ENCODE measurements at places on chromosomes 3 and 15. TPM values are rescaled to one million over a fixed set of nuclear protein-coding genes. Genes with fewer than 3 reads are reported as not detected.

FAM219B gene
- 76.3 TPM for total RNA-seq

EEF1AKMT4 gene
- 0.62 TPM for total RNA-seq

PPM1L gene
- total RNA-seq, result 37.3 TPM

VPS8 gene
- total RNA-seq, result 169 TPM

JMJD7 gene
- total RNA-seq, result 16.7 TPM

NTRK3 gene
- 14.7 TPM for total RNA-seq

DUOX2 gene
- total RNA-seq, result 2.1 TPM

IQCH gene
- 4.3 TPM for total RNA-seq

LRRIQ4 gene
- not detected for total RNA-seq

TMEM44 gene
- 19.4 TPM for total RNA-seq

MOBP gene
- total RNA-seq, result not detected

VGLL3 gene
- 30.6 TPM for total RNA-seq

PLSCR5 gene
- total RNA-seq, result not detected

CTXN2 gene
- not detected for total RNA-seq

LIPH gene
- total RNA-seq, result 1.3 TPM

PRRT3 gene
- total RNA-seq, result 1.4 TPM

RFT1 gene
- 9.1 TPM for total RNA-seq

GOLGA6L10 gene
- 4.1 TPM for total RNA-seq

DNA sequence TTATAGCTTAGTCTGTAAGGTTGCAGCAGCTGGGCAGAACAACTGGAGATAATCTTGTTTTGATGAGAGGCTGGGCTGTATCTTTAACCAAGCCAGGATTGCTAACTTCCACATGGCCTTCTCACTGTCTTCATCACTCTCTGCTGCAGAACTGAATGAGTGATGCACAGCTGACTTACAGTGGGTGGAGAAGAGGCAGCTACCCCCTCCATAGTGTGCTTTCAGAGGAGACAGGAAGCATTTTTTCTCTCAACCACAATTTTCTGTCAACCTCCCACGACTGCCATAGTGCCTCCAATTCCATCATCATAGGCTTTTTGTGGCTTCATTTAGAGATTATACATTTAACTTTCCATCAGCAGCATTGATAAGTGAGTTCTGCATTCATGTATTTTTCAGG is 168.2 kb downstream of the CLSTN2 start:
- no peak for DNase-seq

DNA sequence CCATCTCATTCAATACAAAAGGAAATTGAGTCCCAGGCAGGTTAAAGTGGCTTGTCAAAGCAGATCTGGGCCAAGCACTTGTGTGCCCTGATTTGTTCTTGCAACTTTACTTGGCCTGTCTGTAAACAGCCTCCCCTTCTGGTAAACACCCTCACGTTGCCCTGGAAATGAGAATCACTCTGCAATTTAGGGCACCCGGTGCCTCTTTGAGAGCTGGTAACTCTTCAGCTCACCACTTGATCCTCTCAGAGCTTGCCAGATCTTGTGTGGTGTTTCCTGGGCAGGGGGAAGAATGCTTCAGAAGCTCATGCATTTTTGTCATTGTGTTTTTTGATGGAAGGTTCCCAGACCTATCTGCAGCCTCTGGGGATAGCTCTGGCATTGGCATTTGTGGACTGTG is 11.3 kb downstream of the MED12L start:
- DNase-seq, result no peak

GRCh38 chr3:55718074-55718473 is 231.0 kb upstream of the WNT5A start:
- DNase-seq, result no peak

DNA sequence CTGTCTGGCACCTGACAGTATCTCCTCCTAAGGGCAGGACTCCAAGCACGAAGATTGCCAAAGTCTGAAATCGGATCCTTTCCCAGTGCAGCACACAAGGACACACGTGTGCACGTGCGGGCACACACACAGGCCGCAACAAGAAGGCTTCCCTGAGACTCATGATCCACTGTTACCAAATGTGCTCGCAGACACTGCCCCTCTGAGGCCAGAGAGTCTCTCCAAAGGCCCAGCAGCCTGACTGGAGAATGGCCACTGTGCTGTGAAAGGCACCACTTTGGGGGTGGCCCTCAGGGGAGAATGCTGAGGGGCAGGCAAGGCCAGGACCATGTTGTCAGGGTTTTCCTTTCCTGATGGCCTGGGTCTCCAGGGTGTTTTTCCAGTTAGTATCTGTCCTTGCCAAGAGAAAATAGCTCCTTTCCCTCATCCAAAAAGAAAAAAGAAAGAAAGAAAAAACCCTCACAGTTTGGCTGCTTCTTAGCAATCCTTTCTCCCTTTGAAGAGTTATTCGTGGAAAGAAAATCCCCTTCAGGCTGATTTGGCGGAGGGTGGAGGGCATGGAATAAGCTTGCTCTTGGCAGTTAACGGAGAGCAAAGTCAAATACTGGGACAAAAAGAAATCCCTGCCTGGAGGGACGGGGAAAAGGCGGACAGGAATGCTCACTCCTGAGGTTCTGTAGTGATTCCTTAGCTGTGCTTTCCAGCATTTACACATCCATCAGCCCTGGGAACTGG is 112.2 kb upstream of the ETV5 start:
- DNase-seq, result peak; percentile 83

DNA sequence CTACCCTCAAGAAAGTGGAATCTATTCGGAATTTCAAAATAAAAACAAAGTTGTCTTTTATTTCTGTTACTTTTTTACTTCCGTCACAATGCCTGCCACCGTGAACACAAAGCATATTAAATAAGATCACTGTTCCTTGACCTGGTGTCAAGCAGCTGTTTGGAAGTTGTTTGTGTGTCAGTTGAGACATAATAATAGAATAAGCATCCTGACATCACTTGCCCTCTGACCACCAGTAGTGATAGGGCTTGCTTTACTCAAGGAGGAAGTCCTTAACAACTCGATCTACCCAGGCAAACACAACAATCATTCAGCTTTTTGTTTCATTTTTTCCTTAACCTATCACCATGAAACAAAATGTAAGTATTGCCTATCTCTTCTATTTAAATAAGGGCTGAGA is 454.4 kb upstream of the RASGRP1 start:
- DNase-seq, result no peak

DNA sequence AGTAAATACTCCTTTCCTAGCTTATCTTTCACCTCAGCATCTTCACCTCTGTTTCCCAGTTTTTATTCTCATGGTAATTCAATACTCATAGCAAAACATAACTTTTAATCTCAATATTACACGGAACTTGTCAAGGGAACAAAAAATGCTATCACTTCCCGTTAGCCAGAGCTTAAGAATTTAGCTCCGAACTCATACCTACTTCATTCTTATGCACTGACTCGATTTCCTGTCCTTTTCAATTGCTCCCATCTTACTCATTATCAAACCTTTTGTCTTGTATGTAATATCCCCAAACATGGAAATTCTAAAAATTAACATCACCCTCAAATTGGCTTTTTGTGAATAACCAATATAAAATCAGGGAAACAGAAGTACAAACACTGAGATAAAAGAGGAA is 28.2 kb downstream of the MYEF2 start:
- no peak for DNase-seq

DNA sequence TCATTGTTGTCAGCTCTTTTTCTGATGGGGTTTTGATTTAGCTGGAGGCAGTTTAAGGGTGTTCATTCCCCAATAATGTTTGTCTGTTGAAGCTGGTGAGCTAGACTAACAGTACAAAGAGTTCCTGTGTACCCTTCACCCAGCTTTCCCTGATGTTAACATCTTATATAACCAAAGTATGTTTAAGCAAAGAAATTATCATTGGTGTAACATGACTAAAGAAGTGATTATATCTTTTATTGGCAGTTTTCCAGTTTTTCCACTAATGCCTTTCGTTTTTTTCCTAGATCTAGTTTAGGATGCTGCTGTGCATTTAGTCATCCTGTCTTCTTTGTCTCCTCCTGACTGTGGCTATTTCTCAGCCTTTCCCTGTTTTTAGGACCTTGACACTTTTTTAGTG is 165.6 kb downstream of the LPP start:
- DNase-seq, result no peak

DNA sequence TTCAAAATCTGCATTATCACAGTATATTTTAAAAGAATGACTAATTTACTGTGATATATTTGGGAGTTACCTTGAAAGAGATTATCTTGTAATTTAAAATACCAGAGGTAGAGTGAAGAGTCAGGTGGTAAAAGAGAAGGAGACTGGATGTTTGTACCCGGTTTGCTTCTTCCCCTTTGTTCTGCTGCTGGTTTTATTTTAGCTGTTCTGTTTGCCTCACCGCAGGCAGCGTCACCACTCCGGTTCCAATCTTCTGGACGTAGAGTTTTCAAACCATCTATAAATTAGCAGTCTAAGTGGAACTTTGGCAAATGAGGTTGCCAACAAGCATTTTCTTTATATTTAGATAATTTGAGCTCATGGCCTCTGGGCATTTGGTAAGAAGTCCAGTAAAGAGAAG is 38.2 kb downstream of the PPARG start:
- DNase-seq, result no peak

GRCh38 chr15:70066447-70066846 is 31.3 kb downstream of the TLE3 start:
- DNase-seq, result no peak

GRCh38 chr3:136838641-136839555 is 20.0 kb downstream of the SLC35G2 start:
- no peak for DNase-seq

- DNase-seq, result no peak
These were observed 51.7 kb downstream of the FAM174B start for GRCh38 chr15:92603743-92604470.

GRCh38 chr3:160831401-160831800 is 75.4 kb downstream of the PPM1L start:
- peak; percentile 18 for DNase-seq

GRCh38 chr3:150925751-150926201 is 20.5 kb upstream of the MINDY4B start:
- DNase-seq, result peak; percentile 46

- no peak for DNase-seq
These were observed 70.3 kb downstream of the TRIM42 start for GRCh38 chr3:140748171-140748570.

GRCh38 chr3:4907643-4908432 is 71.4 kb upstream of the BHLHE40 start:
- DNase-seq, result no peak

- no peak for DNase-seq
These were observed 102.7 kb downstream of the IMPG2 start for GRCh38 chr3:101217472-101218245.

GRCh38 chr15:101463270-101463669 is 26.2 kb downstream of the PCSK6 start:
- no peak for DNase-seq

DNA sequence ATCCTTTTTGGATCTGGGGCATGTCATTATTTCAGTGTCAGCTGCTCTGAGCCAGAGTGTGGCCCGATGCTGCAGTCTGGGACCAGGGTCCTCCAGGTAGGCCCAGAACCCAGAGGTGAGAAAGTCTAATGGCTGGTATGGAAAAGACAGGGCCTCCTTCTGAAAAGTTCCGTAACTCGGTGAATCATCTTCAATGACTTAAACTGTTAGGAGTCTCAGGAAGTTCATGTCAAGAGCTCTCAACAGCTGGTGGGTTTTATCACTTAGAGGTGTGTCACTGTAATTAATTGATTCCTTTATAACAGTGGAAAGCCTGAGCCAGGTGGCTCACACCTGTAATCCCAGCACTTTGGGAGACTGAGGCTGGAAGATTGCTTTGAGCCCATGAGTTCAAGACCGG is 28.5 kb upstream of the PDE8A start:
- no peak for DNase-seq

DNA sequence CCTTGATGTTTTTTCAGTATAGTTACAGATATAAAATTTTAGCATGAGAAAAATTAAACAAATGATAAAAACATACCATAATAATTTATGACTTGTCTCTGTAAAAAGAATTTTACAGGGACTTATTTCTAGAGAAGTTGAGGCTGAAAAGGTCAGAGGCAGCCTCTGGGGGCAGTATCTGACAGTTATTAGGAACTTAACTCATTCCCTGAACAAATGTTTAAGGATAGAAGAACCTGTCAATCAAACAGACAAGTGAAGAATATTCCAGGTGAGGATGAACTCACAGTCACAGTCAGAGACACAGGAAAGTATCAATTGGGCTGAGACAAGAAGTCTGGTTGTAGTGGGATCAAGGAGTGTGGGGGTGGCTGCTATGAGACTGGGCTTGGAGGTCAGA is 7.3 kb downstream of the MYLK start:
- DNase-seq, result no peak

DNA sequence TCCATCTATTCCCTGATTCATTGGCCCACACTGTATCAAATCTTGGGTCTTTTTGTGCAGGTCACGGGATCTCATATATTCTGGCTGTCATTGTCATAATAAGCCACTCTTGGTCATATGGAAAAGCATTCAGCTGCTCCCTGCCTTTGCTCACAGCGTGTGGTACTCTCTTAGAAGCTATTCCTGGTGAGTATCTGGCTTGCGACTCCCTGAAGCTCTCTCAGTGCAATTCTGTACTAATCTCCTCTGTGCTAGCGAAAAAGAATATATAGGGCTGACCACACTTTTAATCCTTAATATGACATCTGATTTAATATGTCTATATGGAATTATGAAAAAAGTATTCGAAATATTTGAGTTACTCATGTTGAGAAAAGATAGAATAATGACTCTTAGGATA is 440.8 kb upstream of the GBE1 start:
- DNase-seq, result peak; percentile 44

DNA sequence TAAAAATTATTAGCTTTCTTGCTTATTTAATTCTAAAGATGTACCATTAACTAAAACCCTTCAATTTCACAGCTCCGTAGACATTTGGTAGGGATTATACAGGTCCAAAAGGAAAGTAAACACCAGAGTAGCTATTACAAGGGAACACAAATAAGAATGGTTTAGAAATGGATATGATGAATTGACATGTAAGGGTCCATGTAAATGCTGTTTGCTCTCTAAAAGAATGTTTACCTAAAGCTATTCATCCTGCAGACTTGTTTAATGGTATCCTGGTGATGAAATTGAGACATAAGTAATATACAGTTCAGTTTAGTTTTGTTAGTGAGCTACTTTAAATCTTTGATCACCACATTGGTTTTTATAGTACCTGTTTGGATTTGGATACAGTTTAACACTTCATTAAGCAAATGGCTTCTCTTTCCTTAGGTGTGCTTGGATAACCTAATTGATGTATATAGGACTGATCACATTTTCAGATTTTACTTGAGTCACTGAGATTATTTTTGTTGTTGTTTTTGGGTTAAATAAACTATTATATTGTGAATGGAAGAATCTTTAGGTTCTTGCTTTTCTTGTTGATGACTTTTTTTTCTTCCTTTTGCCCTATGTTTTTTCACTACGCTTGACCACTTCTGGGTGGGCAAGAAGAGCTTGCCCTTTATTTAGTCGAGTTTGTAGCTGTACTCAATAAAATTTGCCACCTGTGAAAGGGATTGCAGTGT is 115.4 kb downstream of the TCF12 start:
- DNase-seq, result no peak

Measured in tongue (tissue), 3 donors.